WTC11 (cell line): ENCODE measurements at places on chromosomes 6 and 20. TPM values are rescaled to one million over a fixed set of nuclear protein-coding genes. Genes with fewer than 3 reads are reported as not detected.
A peak's percentile ranks its signal among the peaks of the same experiment; 100 is the strongest.

ISM1 gene
- total RNA-seq = 0.52 to 0.85 TPM (median 0.62 TPM) in 3 replicates

SLC52A3 gene
- total RNA-seq = 6.9 to 7.7 TPM (median 7.3 TPM) in 3 replicates

GRCh38 chr6:145483191-145483996 is 251.9 kb downstream of the EPM2A start:
- no peak for DNase-seq
- H3K4me1 ChIP-seq = no peaks in the 10 kb centered on the region
- no peak overlapping the region for H3K27ac ChIP-seq
- H3K27me3 ChIP-seq = no peaks in the 10 kb centered on the region

DNA sequence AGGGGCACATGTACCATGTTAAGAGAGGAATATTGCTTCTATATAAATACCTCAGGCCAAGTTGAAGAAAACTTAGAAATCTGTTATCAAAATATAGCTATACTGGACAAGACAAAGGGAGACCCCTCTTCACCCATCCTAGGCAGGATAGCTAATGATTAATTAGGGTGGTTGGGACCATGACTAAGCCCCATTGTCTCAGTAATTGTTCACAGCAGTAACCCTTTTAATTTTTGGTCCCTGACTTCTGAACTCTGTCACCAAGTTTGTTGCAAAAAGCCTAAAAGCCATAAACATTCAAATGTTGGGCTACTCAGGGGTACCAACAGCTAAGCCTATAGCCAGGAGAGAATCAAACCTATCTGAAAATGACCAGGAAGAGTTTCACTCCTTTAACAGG is 19.2 kb upstream of the BTN3A2 start:
- H3K27me3 ChIP-seq = no peaks in the 10 kb centered on the region; the same call in 1 of the 2 replicates
- H3K27ac ChIP-seq = no peak overlapping the region
- H3K36me3 ChIP-seq = no peaks in the 10 kb centered on the region
- no peak for DNase-seq

DNA sequence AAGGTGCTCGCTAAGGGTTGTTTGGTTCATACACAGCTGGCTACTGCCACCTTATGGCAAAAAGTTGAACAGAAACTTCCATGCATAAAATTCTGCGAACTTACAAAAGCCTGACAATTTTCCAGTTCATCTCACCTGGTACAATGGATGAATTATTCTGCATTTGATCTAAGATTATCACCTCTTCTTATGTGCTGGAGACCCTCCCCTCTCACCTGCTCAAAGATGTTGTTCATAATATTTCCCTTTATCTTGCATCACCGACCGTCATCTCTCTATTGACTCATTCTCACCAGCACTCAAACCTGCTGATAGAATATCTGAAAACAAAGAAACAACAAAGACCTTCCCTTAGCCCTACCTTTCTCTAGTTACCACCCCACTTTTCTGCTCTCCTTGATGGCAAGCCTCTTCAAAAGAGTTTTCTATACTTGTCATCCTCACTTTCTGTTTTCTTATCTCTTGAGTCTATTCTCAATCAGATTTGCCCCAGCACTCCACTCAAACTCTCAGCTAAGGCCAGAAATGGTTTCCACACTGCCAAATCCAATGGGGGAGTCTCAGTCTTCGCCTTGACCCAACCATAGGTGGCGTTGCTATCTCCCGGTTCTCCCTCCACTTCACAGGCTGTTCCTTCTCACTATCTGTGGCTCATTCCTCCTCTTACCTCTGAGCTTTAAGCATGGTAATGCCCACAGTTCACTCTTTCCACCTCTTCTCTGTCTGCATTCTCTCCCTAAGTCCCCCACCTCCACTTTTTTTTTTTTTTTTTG is 25.8 kb downstream of the SNRNP48 start:
- no peaks in the 10 kb centered on the region for H3K27me3 ChIP-seq
- peaks cover 6% of the 10 kb centered on the region for H3K36me3 ChIP-seq
- H3K27ac ChIP-seq = peak overlapping the region; percentile 46; the same call in 1 of the 2 replicates
- peak; percentile 35 for DNase-seq

HLA-DQA2 gene
- not detected in 3 replicates for total RNA-seq
